ENCODE measurements at places on chromosomes 7 and 10.

GRCh38 chr10:69489506-69490090 lies 38.3 kb downstream of the TSPAN15 start:
- DNase-seq, result no peak

- DNase-seq, result no peak
Observed at GRCh38 chr7:138705167-138705566, 4.0 kb upstream of the SVOPL start.

GRCh38 chr10:97823734-97824133 lies 25.9 kb upstream of the GOLGA7B start:
- DNase-seq, result no peak

- no peak for DNase-seq
Observed at GRCh38 chr10:131902211-131902610, 1.4 kb downstream of the PPP2R2D start.

DNA sequence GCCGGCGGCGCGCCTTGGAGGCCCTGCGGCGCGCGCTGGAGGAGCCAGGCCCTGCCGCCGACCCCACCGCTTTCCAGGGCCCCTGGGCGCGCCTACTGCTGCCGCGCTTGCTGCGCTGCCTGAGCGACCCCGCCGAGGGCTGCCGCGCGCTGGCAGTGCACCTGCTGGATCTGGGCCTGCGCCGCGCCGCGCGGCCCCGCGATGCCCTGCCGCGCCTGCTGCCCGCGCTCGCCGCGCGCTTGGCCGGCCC lies 280 bp downstream of the DNAAF5 start:
- no peak for DNase-seq

DNA sequence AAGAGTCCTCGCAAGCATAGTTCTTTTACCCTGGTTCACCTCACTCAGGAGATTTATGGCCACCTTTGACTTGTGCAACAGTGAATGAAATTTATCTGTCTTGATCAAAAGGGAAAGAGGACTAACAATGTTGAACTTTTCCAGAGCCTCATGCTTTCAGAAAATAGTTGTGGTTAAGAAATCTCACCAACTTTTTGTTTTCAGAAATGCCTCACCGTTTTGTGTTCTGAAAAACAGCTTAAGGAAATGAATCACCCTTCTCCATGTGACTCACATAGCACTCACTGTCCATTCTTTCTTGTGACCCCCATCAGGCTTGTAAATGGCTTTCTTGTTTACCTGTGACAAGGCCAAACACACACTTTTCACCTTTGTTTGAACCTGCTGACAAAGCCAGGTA lies 148.6 kb upstream of the FAM3C start:
- DNase-seq, result peak; percentile 90

DNA sequence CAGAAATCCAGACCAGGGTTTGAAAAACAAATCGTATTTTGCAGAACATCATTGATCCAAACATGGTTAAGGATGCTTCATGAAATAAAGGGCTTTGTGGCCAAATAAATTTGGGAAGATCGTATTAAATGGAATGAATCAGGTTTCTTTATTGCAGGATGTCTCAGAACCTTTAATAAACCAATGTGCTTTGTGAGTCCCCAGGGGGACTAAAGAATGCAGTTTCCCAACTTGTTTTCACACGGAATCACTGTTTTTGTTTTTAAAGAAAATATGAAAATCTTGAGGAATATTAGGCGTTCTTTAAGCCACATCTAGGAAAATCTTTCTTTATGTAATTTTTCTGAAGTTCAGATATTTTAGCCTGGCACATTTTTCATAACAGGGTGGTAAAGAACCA lies 16.8 kb upstream of the CCDC172 start:
- no peak for DNase-seq

GRCh38 chr10:93591065-93591808 lies 9.8 kb downstream of the RBP4 start:
- no peak for DNase-seq

DNA sequence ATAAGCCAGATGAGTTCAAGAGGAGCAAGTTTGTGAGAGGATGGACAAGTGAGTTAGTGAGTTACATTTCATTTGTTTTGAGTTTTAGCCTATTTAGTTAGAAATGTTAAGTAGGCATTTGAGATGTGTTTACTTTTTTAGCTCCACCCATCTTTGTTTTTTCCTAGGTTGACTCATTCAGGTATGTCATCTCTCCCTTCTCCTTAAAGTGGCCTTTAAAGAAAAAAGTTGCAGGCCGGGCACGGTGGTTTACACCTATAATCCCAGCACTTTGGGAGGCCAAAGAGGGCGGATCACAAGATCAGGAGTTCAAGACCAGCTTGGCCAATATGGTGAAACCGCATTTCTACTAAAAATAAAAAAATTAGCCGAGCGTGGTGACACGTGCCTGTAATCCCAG lies 71.2 kb downstream of the BMPR1A start:
- no peak for DNase-seq

DNA sequence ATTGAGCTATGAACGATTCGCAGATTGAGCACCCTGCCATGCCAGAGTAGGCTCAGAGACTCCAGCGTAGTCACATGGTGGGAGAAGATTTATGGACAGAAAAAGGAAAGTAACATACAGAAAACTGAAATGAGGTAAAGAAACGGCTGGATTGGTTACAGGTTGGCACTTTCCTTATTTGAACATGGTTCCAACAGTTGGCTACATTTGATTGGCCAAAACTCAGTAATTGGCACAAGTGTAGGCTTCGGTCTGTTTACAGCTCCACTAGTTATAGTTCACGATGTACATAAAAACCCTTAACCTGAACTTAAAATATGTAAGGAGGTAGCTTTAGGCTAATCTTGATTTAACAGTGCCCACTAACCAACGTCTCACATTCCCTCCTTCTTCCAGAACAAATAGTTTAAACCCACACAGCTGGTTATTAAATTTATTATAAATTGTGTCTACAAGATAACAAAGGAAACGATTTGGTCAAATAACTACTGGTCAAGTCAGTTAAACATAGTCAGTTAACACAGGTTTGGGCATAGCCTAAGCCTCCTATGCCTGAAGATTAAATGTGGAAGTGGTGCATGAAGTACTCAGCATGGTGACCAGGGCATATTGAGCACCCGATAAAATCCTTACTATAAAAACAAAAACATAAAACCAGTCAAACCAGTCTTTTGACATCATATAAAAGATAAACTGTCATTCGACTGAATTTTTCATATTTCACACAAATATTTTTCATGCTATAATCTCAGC lies 17.9 kb upstream of the MTERF1 start:
- DNase-seq, result no peak

DNA sequence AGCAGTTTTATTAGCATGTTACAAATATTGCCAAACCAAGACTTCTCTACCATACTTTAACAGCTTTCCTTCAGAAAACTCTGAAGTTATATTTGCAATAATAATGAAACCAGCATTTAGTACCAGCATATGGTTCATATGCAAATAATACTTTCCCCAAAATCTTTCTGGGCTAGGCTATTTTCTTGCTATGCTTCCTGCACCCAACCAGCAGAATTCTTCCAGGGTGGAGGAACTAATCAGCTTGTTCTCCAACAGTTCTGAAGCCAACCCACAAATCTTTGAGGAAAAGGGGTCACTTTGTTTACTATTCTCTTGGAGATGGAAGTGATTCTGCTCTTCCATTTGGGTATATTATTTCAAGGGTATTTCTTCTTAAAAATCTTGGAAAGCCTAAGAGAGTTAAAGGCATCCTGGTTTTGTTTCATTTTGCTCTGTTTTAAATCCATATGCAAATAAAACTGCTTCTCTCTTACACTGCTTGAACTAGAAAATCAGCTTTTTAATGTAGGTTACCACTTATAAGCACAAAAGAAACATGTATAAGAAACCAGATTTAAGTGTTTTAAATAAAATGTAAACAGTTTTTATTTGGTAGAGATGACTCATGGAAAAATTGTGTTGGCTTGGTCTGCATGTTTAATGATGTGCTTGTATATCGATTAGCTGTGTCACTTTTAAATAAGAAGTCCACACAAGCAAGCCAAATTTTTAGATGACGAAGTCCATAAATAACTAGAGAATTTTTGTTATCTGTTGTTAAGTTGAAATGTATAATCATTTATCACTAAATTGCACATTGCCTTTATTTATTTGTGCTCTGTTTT lies 103.7 kb downstream of the HECTD2 start:
- no peak for DNase-seq

DNA sequence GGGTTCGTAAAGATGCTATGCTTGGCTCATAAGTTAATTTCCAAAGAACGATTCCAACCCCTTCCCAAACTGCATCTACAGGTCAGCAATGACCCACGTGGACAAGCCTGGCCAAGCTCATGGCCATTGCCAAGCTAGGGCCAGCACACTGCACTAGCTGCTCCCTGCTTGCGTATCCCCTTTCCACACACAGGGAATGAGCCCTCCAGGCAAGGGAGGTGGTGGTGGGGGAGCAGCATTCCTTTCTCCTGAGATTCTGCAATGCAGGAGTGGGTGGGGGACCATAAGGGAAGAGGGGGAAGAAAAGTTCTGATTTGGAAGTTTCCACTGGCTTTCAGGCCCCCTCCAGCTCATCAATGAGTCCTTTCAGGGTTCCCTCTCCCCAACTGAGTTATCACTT lies 56.0 kb downstream of the SH3PXD2A start:
- DNase-seq, result no peak

DNA sequence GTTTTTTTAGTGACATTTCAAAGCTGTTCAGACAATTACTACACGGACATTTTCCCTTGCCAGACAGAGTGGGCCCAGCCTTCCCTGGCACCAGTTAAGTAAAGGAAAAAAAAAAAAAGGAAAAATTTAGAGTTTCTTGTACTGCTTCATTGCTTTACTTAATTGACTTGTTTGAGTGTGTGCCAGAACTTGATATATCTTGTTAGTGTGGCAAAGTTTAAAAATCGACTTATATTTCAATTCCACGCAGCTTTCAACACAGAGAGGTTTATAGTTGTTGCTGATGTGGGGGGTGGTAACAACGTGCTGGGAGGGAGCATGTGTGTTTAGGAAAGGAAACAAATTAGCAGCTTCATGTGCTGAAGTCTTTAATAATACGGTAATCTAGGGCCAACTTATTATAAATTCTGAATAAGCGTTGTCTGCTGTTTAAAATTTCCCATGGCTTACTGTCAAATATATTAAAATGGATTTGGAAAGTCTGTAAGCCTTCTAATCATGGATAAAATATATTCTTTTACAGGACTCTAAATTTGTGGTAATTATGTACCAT lies 1104.6 kb downstream of the SORCS3 start:
- no peak for DNase-seq
